ENCODE measurements at places on chromosomes 6 and 20.

- no peaks in the 10 kb centered on the region for H3K27me3 ChIP-seq
- H3K36me3 ChIP-seq = no peaks in the 10 kb centered on the region
- H3K27ac ChIP-seq = no peak overlapping the region
- H3K4me1 ChIP-seq = no peaks in the 10 kb centered on the region
These were observed 28.8 kb downstream of the IMPG1 start for GRCh38 chr6:76043690-76044089.

- no peaks in the 10 kb centered on the region for H3K27me3 ChIP-seq
- H3K27ac ChIP-seq = no peak overlapping the region
- no peaks in the 10 kb centered on the region for H3K36me3 ChIP-seq
- no peak for DNase-seq
- no peak overlapping the region for H3K4me3 ChIP-seq
- H3K4me1 ChIP-seq = no peaks in the 10 kb centered on the region
These were observed 251.5 kb downstream of the TFAP2A start for GRCh38 chr6:10163203-10163962.

DNA sequence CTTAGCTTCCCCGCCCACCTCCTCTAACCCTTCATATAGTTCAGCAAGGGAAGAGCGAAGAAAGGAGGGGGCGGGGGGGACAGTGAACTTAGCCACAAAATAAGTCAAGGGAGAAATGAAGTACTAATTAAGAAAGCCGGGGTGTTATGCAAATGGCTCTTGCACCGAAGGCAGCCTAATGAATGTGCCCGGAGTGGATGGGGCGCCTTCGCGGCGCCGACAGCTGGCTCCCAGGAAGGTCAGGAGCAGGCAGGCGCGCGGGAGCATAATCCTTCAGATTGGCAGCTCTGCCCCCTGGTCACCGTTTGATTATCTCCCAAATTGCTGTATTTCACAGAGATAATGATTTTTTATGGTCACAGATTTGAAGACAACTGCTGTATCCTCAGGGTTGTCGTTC is 395.1 kb downstream of the TFAP2B start:
- no peak for DNase-seq
- no peaks in the 10 kb centered on the region for H3K27me3 ChIP-seq
- H3K36me3 ChIP-seq = no peaks in the 10 kb centered on the region
- no peak overlapping the region for H3K4me3 ChIP-seq
- H3K27ac ChIP-seq = no peak overlapping the region

GRCh38 chr6:157995458-157995857 is 13.8 kb downstream of the SYNJ2 start:
- H3K36me3 ChIP-seq = peaks cover 44% of the 10 kb centered on the region
- no peak for DNase-seq
- peaks cover 31% of the 10 kb centered on the region for H3K4me1 ChIP-seq
- no peak overlapping the region for H3K27ac ChIP-seq

DNA sequence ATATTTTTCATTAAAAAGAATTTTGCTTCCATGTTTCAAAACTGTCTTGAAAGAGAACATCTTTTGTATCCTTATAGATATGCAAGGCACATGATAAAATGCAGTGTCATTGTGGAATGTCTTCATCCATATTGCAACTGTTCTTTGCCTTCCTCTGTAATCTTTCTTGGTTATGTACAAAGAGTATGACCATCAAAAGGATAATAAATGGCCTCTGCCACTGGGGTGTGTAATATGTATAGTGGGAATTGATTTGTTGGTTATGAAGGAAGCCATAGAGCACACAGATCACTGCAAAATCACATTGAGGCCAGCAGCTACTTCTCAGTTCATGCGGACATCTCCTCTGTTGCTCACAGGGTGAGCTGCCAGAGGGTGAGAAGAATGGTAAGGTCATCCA is 703.5 kb downstream of the TFAP2A start:
- no peaks in the 10 kb centered on the region for H3K4me1 ChIP-seq
- no peaks in the 10 kb centered on the region for H3K36me3 ChIP-seq
- H3K27me3 ChIP-seq = no peaks in the 10 kb centered on the region
- no peak for DNase-seq
